ENCODE measurements at places on chromosomes 1 and 21. TPM values are rescaled to one million over a fixed set of nuclear protein-coding genes. Genes with fewer than 3 reads are reported as not detected.

Gene TNFRSF4
- not detected for total RNA-seq

Gene SH3BGR
- 0.30 TPM for total RNA-seq

Gene KRTAP19-1
- not detected for total RNA-seq

Gene FMOD
- not detected for total RNA-seq

Gene CNKSR1
- 0.15 TPM for total RNA-seq

Gene MROH7
- total RNA-seq: not detected

Gene GNAT2
- 0.17 TPM for total RNA-seq

Gene EFCAB7
- total RNA-seq: 2.3 TPM

Gene SPATA46
- total RNA-seq: not detected

Gene PTGS2
- 7.2 TPM for total RNA-seq

Gene ITGB2
- total RNA-seq: 0.70 TPM

Gene FNDC10
- total RNA-seq: 8.8 TPM

Gene CDC73
- total RNA-seq: 28.9 TPM

Gene SPRR2A
- total RNA-seq: not detected

Gene CFHR1
- total RNA-seq: 0.23 TPM

Gene HSPB7
- not detected for total RNA-seq

Gene LMX1A
- total RNA-seq: not detected

Gene TFF2
- total RNA-seq: not detected

Gene CRP
- total RNA-seq: not detected

Gene ORC1
- total RNA-seq: 20.3 TPM

Gene EXO1
- 25.9 TPM for total RNA-seq

Gene LAD1
- total RNA-seq: 1.0 TPM

Gene FAM110D
- not detected for total RNA-seq

Gene KCNC4
- total RNA-seq: 3.8 TPM

Gene DNM3
- total RNA-seq: 0.60 TPM

Gene HMGCS2
- not detected for total RNA-seq

Gene ANGPTL3
- not detected for total RNA-seq

Gene PGLYRP3
- not detected for total RNA-seq
